ENCODE measurements at places on chromosomes 2 and 18. TPM values are rescaled to one million over a fixed set of nuclear protein-coding genes. Genes with fewer than 3 reads are reported as not detected.

Gene EML6
- 5.1 TPM for total RNA-seq

Gene ST8SIA3
- total RNA-seq: 0.03 TPM

DNA sequence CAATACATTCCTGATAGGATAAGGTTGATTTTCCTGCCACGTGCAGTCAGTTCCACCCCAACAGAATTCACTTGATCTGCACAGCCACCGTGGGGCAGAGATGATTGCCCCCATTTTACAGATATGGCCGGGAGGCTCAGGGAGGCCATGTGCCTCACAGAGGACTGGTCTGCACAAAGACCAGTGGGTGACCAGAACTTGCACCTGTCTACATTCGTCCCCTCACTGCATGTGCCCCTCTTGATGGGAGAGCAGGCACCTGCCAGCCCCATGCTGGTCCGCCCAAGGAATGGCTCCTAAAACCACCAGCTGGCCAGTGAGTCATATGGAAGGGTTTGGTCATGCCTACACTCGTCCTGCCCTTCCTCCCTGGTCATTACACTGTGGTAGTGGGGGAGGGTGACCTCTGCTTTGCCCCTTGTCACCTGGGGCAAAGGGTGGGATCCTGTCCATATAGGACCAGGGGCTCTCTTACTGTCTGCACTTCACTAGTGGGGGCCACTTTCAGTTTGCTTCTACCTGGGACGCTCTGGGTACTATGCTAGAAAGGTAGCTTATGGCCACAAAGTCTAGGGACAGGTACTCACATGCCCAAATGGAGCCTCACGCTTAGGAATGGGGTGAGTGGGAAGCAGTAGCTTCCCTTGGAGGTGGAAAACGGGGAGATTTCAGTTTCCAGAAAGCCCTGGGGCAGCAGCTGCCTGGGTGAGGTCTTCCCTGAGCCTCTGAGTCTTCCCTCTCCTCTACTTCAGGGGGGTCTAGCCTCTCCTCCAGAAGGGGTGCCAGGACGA is 14.7 kb downstream of the RRM2 start:
- peaks cover under 1% of the 10 kb centered on the region for H3K36me3 ChIP-seq
- H3K27me3 ChIP-seq: no peaks in the 10 kb centered on the region
- H3K4me1 ChIP-seq: no peaks in the 10 kb centered on the region
- no peak for DNase-seq

DNA sequence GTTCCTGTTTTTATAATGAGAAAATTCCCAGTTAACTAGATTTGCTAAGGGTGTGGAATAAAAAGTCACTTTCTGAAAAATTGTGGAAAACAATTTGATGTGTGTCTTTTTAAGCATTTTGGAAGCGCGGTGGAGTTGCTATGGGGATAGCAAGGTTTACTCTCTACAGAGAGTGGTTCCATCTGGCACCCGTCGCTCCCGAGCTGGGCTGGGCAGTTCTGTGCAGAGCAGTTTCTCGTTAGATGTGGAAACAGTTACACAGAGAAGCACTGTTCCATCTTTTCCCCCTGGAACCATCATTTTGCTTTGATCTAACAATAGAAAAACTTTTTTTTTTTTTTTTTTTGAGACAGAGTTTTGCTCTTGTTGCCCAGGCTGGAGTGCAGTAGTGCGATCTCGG is 17.4 kb downstream of the LDLRAD4 start:
- H3K4me3 ChIP-seq: no peak overlapping the region
- peak; percentile 92 for DNase-seq
- no peak overlapping the region for H3K27ac ChIP-seq
- no peaks in the 10 kb centered on the region for H3K27me3 ChIP-seq

Gene AP1S3
- 6.3 TPM for total RNA-seq

GRCh38 chr2:216770050-216770449 is 74.7 kb upstream of the IGFBP5 start:
- no peak overlapping the region for H3K4me3 ChIP-seq
- no peak for DNase-seq
- no peak overlapping the region for H3K27ac ChIP-seq

Gene BMP10
- total RNA-seq: 0.31 TPM

Gene GNAL
- total RNA-seq: 3.5 TPM
